ENCODE measurements at places on chromosomes 12 and 14. TPM values are rescaled to one million over a fixed set of nuclear protein-coding genes. Genes with fewer than 3 reads are reported as not detected.

The TAS2R8 gene
- total RNA-seq = not detected

The TAS2R46 gene
- 2.8 TPM for total RNA-seq

The ART4 gene
- 7.9 TPM for total RNA-seq

The CCDC175 gene
- total RNA-seq = not detected

The ARF6 gene
- 85.1 TPM for total RNA-seq

The PRB2 gene
- total RNA-seq = not detected

The ZNF385A gene
- 0.77 TPM for total RNA-seq

The PLEKHG7 gene
- total RNA-seq = not detected

The BCL11B gene
- not detected for total RNA-seq

The RIMBP2 gene
- under 0.01 TPM for total RNA-seq

The OTUB2 gene
- total RNA-seq = 2.0 TPM

The MIA2 gene
- total RNA-seq = 15.7 TPM

The OR5AU1 gene
- not detected for total RNA-seq

The HOXC10 gene
- total RNA-seq = not detected

The GPR162 gene
- 0.96 TPM for total RNA-seq

The DDX51 gene
- total RNA-seq = 5.4 TPM

The MAP3K12 gene
- 29.6 TPM for total RNA-seq

The ARHGEF25 gene
- 27.1 TPM for total RNA-seq

The CHFR gene
- total RNA-seq = 40.8 TPM

The RNASE13 gene
- not detected for total RNA-seq

The OR4M1 gene
- not detected for total RNA-seq

The MYH6 gene
- total RNA-seq = not detected

The RBM19 gene
- 14.9 TPM for total RNA-seq

The WDHD1 gene
- total RNA-seq = 28.2 TPM

The HNF1A gene
- not detected for total RNA-seq

The AICDA gene
- not detected for total RNA-seq

The PSMA6 gene
- total RNA-seq = 314 TPM

The B4GALNT3 gene
- 0.28 TPM for total RNA-seq

The XRCC3 gene
- 23.4 TPM for total RNA-seq

The DACT1 gene
- 16.9 TPM for total RNA-seq

The GAPDH gene
- total RNA-seq = 10,543 TPM

The GCH1 gene
- 1.9 TPM for total RNA-seq

The LPAR5 gene
- total RNA-seq = not detected

The PLEKHH1 gene
- total RNA-seq = 0.56 TPM

The MUCL1 gene
- not detected for total RNA-seq

The NDRG2 gene
- 0.38 TPM for total RNA-seq

The SLC39A5 gene
- total RNA-seq = 0.85 TPM

The SLC7A8 gene
- total RNA-seq = 1.4 TPM

The KRT5 gene
- 1.4 TPM for total RNA-seq

The GALC gene
- total RNA-seq = 12.8 TPM

The C14orf132 gene
- total RNA-seq = 20.9 TPM
